Activated CD4-positive, alpha-beta T cell treated with anti-CD3 and anti-CD28 coated beads, Interleukin-2, amount 50 U/mL, for 24 hours (primary cell): ENCODE measurements at places on chromosomes 4 and X.
A peak's percentile ranks its signal among the peaks of the same experiment; 100 is the strongest.

- no peak for DNase-seq
Measured at GRCh38 chr4:187357045-187357643, 633.5 kb upstream of the FAT1 start.

DNA sequence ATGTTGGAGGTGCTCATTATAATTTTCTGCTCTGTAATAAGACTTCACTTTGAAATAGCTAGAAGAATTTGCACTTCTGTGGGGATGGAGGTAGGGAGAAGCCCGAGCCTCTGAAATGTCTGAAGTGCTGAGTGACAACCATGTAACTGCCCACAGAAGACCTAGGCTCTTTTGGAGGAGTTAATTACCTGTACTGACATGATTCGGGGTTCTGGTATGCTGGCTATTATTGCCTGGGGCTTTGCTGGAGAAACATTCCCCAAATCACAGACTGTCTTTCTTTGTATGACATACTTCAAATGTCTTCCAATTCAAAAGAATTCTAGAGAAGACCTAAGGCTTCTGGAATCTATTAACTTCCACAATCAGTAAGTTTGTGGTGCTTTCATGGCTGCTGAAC lies 211.2 kb upstream of the POF1B start:
- no peak for DNase-seq

- DNase-seq = no peak
Measured at GRCh38 chrX:11188664-11189063, 77.5 kb downstream of the HCCS start.

DNA sequence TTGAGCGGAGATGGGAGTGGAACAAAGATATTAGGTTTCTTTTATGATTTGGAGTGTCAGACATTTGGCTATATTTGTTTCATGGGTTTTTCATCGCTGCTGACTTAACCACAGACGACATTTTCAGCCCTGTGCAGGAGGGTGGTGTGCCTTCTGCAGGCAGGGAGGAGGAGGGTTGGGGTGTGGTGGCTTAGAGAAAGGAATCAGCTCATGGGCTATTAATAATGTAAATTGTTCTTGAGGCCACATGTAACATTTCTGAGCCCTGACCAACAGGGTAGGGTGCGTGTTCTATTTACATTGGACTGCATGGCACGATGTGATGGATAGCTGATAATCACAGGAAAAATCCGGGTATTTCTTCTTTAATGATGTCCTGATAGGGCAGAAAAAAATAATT lies 67.6 kb downstream of the POLA1 start:
- DNase-seq = no peak

DNA sequence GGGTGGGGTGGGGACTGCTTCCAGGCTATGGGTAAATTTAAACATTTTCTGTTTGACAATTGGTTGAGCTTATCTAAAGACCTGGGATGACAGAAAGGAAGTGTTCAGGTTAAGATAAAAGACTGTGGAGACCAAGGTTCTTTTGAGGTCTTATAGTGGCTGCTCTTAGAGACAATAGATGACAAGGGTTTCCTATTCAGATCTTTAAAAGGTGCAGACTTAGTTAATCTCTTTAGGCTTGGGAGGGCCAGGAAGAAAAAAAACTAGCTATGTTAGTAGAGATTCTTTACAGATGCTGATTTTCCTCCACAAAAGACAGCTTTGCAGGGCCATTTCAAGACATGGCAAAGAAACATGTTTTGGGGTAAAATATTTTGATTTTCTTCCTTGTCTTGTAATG lies 972.5 kb downstream of the CCSER1 start:
- DNase-seq = no peak

DNA sequence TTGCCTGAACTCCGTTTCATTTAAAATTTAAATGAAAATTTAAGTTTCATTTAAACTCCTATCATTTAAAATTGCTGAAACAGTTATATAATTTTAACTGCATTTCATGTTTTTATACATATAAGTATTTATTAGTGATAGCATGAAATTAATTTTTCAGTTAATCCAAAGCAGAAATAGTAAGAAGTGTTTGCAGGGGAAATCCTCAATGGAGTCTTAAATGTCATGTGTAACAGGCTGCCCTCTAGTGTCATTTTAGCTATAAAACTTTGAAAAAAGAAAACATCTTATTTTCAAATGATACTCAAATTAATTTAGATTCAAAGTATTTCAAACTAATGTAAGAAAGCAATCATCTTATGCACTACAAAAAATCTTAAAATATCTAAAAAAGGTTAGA lies 27.2 kb downstream of the TAPT1 start:
- DNase-seq = no peak

DNA sequence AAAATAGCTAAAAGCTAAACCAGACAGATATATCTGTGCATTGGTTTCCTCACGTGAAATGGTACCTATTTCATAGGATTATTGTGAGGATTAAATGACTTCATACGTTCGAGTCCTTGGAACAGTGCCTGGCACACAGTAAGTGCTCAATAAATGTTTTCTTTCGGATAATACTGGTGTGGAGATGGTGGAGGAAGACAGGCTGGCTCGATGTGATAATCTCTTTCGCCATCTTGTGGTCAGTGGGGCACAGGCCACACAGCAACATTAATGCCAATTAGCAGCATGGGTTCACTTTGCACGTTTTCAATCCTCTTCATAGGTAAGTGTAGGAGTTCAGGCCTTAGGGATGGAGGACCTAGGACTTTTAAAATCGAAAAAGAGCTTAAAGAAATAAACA lies 9.3 kb downstream of the PAGE4 start:
- DNase-seq = no peak

- DNase-seq = no peak
Measured at GRCh38 chr4:106602711-106603110, 234.1 kb upstream of the GIMD1 start.

- no peak for DNase-seq
Measured at GRCh38 chrX:69107747-69108401, 57.4 kb downstream of the PJA1 start.

DNA sequence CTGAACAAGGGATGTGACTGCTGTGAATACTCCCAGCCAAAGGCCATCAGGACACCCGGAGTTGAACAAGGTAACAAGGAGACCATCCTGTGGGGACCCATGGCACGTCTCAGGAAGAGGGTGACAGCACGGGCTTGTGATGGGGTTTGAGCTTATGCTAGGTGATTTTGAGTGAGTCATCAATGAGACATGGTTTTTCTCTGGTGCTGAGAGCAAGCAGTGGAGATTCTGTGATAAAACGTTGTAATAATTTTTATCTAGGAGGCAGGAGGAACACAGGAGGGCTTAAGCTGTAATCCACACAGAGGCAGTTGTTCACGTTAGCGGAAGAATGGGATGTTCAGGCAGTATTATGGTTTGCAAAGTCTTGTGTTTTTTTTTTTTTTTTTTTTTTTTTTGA lies 36.0 kb downstream of the TRIML1 start:
- DNase-seq = no peak

DNA sequence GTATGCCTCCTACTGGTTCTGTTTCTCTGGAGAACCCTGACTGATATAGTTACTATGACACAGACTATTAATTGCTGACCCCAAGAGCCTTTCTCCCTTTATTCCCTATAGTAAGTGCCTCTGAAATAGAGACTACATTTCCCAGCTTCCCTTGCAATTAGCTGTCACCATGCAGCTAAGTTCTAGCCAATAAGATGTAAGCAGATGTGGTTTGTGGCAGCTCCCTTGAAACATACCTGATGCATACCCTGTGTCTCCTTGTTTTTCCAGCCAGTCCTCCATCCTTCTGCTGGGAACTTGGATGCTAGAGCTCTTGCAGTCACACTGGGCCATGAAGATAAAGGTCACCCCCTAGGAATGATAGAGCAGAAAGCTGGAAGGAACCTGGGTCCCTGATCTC lies 9.7 kb upstream of the TMEM165 start:
- DNase-seq = no peak

GRCh38 chrX:53374222-53374820 lies 48.1 kb downstream of the SMC1A start:
- no peak for DNase-seq

DNA sequence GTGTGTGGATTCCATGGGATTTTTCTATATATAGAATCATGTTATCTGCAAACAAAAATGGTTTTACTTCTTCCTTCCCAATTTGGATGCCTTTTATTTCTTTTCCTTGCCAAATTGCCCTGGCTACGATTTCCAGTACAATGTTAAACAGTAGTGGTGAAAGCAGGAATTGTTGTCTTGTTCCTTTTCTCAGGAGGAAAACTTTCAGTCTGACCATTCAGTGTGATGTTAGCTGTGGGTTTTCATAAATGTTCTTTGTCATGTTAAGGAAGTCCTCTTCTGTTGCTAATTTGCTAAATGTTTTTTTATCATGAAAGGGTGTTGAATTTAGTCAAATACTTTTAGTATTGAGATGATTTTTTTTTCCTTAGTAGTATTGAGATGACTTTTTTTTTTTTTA lies 10.9 kb downstream of the SAP30 start:
- DNase-seq = no peak

GRCh38 chr4:67234296-67234695 lies 311.0 kb downstream of the CENPC start:
- no peak for DNase-seq

DNA sequence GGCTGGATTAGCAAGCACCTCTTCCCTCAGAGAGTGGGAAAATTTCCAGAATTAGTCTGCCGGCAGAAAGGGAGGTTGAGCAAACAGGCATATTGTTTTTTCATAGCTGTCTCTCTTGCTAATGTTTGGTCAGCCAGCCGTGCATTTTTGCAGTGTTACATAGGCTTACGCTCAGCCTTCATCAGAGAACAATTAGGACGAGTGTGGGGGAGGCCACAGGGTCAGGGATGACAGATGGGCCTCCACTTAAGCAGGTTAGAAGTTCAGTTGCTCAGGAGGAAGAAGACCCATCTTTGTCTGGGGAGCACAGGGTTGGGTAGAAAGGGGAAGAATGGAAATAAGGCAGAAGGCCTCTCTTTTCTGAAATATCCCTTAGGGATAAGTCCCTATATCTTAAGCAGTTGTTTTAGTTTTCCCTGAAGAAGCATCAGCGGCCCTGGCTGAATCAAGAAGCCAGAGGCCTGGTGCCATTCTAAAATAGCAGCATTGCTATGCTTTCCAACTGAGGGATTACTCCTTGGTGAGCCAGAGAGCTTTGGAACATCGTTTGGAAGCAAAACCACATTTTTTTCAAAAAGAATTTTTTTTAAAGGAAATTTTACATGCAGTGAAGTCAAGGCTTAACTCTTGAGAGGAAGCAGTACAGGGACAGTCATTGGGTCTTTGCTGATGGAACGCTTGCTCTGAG lies 118.8 kb downstream of the SMIM20 start:
- DNase-seq = no peak

GRCh38 chr4:76564123-76564915 lies 129.3 kb downstream of the SHROOM3 start:
- no peak for DNase-seq

- peak; percentile 11 for DNase-seq
Measured at GRCh38 chr4:139530833-139531427, 25.1 kb downstream of the SETD7 start.

DNA sequence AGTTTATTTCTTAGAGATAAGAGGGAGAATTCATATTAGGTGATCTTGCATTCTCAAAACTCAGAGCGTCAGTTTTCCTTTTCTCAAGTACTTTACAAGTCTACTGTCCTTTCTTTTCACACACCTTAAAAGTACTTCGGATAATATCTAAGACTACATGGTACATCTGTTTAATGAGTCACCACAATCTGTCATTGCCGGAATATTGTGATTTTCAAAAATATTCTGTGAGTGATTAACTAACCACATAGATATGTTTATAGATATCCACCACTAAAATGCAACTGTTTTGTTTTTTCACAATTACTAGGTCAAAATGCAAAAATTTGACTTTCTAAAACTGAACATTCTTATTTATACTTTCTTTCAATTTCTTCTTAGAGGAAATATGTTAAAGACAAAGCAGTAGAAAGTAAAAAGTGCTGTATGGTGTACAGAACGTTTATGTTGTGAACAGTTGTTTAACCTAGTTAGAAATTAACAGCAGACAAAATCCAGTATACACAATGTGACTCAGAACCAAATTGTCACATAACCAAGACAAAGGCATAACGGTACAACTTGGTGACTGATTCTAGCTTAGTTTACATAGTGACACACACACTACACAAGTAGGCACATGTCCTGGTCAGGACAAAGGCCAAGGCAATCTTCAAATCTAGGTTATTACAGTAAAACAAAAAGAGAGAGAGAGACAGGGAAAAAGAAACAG lies 482.9 kb downstream of the NAF1 start:
- DNase-seq = no peak

DNA sequence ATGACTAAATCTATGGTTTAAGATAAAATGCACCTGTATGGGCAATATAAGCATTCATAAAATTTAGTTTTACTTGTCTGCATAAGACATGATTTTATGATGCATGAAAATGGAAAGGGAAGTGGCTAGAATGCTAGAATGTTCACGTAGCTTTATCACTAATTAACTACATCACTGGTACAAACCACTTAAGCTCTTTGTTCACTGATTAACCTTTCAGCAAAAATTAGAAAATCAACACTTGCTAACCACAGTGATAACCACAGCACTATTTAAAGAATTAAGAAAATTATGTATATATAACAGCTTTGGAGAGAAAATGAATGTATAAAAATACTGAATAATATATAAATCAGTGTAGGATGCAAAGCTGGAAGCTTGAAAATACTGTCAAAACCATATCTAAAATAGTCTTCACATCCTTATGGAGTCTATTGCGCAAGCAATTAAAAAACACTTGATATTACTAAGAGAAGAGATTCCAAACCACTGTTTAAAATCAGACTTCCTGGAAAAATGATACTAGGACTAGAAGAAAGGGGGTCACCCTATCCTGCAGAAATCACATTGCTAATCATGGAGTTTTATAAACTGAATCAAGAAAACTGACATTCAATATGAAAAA lies 51.9 kb downstream of the EFHC2 start:
- no peak for DNase-seq

DNA sequence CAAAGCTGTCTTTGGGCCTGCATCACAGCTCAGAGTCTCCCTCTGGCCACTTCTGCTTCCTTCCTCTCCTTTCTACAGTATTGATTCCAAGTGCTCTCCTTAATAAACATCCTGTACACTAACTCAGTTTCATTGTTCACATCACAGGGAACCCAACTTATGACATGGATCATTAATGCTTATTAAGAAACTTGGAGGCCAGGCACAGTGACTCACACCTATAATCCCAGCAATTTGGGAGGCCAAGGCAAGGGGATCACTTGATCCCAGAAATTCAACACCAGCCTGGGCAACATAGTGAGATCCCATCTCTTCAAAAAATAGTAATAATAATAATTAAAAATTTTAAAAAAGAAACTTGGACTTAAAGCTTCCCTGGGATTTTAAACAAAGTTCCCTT lies 89.2 kb upstream of the EFHC2 start:
- DNase-seq = peak; percentile 0

- DNase-seq = no peak
Measured at GRCh38 chr4:113106108-113106507, 56.7 kb downstream of the ANK2 start.

- DNase-seq = no peak
Measured at GRCh38 chr4:3651267-3651845, 114.8 kb upstream of the ADRA2C start.
